ENCODE measurements at places on chromosomes 5 and 9.

- no peak for DNase-seq
Observed at GRCh38 chr5:173567548-173567947, 48.9 kb downstream of the BOD1 start.

DNA sequence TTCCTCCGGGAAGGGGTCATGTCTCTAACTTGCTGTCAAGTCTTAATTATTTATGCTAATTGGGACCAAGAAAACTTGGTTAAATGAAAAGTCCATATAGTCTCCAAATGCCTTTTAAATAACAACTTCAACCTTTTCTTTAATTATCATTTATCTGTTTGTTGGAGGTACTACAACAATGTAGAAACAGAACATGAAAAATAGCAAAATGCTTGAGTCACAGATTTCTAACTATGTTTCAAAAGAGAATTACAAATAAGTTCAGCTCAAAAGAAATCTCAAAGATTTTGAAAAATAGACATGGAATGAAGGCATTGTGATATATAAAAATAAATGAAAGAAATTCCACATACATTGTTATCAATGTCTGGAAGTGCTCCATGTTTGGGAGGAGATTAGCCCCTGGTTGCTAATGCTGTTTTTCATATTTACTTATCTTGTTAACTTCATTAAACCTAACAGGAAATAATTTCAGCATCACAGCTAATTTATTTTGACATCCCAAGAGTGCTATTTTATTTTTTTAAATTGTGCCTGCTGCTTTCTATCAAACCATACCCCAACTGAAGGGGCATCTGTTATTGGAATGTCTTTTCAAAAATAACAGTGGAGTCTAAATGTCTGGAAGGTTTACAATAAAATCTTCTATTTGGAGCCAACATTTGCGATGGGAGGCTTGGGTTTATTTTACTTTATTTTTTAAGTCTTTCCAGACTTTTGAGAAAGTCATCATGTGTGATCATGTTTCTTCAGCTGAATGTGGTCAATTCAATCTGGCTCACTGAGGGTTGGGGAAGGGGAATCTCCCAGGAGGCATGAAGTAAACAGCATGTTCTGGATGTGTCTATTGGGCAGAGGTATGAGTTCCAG, 53.1 kb upstream of the ANKRD55 start:
- no peak for DNase-seq

DNA sequence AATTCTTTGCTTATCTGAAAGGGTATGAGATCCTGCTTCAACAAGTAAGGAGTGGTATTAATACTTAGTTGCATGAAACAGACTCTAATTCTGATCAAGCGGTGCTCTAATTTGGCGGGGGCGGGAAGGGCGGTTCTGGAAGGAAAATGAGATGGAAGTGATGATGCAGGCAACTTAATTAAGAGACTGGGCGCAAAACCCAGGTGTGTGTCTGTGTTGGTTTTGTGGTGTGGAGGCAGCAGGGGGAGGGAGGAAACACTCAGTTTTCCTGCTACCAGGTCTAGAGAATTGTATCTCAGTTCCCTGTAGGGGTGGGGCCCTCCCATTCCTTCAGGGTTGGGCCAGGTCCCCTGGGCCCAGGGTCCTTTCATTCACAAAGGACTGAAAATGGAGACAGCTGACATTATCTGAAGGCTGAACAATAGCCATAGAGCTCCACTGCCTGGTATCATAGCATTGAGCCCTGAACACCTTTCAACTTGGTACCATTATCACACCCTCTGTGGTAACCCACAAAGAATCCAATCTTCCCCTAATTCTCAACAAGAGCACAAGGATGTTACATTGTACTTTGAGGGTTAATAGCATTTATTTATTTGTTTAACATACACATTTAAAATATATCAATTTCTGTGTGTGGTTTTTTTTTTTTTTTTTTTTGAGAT, 17.2 kb upstream of the C5orf47 start:
- DNase-seq: no peak

GRCh38 chr5:41893074-41893851, 10.9 kb upstream of the RIMOC1 start:
- no peak for DNase-seq

DNA sequence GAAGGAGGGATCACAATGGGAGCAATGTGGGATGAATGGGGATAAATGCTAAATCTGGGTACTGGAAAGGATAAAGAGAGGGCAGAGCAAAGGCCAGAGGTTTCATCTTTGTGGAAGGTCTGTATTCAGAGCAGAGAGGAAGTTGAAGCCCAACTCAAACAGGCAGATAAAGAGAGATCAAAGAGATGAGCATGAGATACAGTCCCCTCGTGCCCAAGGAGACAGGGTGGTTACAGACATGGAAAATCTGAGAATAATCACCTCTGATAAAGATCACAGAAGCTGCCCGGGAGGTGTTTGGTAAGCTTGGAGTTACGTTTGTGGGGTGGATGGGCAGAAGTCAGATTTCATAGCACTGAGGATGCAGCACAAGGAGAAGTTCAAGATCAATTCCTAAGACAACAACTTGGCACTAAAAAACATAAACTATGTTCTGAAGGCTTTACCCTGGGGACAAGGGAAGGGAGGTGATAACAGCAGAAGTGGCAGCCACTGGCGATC, 459 bp upstream of the ERAP2 start:
- DNase-seq: peak; percentile 21

GRCh38 chr5:17343675-17344074, 126.2 kb downstream of the BASP1 start:
- no peak for DNase-seq

DNA sequence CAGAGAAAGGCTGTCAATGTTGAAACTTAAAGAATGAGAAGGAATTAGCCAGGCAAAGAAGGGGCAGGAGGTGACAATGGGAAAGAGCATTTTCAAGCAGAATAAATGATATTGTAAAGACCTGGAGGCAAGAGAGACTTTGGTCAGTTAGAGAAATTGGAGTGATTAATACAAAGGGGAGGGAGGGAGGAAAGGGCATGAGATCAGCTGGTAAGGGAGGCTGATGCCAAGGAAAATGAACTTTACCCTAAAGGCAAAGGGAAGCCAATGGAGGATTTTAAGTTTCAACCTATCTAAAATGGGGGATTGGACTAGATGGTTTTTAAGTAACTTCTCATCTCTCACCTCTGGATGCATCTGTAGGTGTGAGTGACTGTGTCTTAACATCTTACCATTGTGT, 23.3 kb downstream of the C5 start:
- DNase-seq: no peak

GRCh38 chr5:145915970-145916638, 20.3 kb upstream of the SH3RF2 start:
- no peak for DNase-seq

GRCh38 chr5:39995990-39996389, 571.2 kb upstream of the DAB2 start:
- no peak for DNase-seq

DNA sequence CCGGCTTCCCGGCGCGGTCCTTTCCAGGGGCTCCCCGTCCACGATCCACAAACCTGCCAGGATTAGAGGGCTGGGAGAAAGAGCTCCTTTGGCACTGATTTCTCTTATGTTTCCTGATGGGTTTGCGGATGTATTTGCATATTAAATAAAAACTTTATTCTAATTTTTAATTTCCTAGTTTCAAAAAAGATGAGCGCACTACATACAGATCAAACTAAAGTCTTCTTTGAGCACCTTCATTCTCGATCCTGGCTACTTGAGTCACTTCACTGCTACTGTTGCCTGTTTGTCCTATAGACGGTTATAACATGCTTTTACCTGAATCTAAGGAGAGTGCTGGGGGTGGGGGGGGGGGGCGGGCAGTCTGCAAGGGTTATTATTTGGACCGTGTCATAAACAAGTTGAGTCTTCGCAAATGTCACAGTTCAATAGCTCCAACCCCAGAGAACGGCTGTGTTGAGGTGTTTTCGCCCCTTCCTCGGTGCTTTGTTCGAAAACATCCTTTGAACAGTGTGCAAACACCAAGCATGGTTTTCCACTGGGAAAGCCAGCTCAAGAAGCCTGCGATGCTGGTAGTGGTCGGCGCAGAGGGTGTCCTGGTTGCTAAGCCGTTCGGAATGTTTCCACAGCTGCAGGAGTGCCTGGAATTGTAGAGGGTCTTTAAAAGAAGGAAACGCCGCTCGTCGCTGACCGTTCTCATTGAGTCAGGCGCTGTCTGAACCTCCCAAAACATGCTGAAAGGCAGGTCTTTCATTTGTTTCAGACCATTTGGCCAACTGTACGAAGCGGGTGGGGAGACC, 1.1 kb upstream of the STK10 start:
- no peak for DNase-seq

GRCh38 chr9:136268318-136268717, 22.7 kb upstream of the QSOX2 start:
- no peak for DNase-seq

- no peak for DNase-seq
Observed at GRCh38 chr9:79667817-79668436, 96.2 kb downstream of the TLE4 start.

DNA sequence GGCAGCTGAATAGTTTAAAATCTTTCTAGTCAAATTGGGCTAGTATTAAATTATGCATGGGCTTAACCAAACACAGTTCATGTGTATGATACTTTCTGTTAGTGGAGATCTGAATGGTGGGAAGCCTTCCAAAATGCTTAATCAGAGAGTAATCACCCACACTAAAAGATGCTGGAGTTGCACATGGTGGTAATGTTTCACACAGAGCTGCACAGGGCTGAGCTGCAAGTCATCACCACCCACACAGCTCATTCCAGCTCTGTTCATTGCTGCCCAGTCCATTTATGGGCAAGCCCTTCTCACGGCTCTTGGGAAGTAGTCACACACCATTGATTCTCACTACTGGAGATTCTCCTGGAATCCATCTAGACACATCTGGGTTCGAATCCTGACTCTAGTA, 351.5 kb upstream of the KCNN2 start:
- DNase-seq: no peak

- DNase-seq: no peak
Observed at GRCh38 chr9:116264361-116264760, 110.8 kb downstream of the PAPPA start.

- DNase-seq: no peak
Observed at GRCh38 chr5:135715267-135716055, 119.0 kb upstream of the SLC25A48 start.

GRCh38 chr9:109101810-109102209, 17.9 kb downstream of the TMEM245 start:
- DNase-seq: peak; percentile 37

DNA sequence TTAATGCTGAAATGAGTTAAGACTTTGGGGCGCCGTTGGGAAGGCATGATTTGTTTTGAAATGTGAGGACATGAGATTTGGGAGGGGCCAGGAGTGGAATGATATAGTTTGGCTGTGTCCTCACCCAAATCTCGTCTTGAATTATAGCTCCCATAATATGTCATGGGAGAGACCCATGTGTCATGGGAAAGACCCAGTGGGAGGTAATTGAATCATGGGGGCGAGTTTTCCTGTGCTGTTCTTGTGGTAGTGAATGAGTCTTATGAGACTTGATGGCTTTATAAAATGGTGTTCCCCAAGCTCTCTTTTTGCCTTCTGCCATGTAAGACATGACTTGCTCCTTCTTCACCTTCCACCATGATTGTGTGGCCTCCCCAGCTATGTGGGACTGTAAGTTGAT, 5.1 kb downstream of the SLC25A48 start:
- no peak for DNase-seq

- DNase-seq: no peak
Observed at GRCh38 chr5:158560170-158560569, 539.5 kb downstream of the EBF1 start.

GRCh38 chr9:122042056-122042455, 51.1 kb downstream of the TTLL11 start:
- DNase-seq: no peak

DNA sequence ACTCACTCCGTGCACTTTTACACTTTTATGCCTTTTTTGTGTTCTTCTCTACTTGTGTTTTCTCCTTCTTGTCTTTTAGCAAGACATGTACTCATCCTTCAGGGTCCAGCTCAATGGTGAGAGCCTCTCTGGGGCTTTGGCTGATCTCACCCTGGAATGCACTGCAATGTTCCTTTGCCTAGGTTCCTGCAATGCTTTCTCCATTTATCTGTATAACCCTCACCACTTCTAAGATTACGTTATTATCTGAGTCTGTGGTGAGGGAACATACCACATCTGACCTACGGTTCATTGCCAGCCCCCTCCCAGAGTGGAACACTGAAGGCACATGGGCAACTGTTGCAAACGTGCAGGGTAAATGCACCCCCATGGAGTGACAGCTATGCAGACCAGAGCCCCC, 47.3 kb downstream of the KCNIP1 start:
- DNase-seq: no peak

GRCh38 chr5:156920861-156921431, 42.1 kb downstream of the TIMD4 start:
- DNase-seq: no peak

DNA sequence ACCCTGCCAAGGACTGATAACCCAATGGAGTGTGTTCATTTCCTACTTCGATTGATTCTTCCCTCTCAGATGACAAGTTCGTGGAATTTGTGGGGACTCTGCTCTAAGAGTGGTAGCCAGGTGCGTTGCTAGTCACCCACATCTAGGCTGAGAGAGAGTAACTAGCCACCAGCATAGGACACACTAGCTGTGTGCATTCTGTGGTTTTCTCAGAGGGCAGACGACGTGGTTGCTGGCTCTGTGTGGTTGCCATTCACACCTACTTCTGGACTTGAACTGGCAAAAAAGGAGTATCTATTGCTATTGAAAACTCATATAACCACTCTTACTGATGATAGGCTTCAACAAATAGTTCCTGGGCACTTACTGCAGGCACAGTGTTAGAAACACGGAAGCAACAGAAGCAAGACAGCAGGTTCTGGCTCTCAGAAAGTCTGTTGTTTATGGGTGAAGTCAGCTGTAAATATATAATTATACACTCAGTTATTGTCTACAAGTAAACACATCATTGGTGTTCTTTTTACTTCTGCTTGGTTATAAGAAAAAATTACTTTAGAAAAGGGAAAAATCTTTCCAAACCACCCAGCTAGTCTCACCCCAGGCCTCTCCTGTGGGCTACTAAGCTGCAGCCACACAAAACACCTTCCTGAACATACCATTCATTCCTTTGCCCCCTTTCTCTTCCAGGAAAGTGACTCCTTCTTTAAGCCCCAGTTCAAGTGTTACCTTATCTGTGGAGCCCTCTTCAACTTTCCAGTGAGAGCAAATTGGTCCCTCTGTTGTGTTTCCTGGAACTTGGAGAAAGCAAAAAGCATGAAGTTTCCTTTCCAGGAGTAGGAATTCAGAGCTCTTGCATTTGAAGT, 151.1 kb upstream of the HAPLN1 start:
- no peak for DNase-seq

DNA sequence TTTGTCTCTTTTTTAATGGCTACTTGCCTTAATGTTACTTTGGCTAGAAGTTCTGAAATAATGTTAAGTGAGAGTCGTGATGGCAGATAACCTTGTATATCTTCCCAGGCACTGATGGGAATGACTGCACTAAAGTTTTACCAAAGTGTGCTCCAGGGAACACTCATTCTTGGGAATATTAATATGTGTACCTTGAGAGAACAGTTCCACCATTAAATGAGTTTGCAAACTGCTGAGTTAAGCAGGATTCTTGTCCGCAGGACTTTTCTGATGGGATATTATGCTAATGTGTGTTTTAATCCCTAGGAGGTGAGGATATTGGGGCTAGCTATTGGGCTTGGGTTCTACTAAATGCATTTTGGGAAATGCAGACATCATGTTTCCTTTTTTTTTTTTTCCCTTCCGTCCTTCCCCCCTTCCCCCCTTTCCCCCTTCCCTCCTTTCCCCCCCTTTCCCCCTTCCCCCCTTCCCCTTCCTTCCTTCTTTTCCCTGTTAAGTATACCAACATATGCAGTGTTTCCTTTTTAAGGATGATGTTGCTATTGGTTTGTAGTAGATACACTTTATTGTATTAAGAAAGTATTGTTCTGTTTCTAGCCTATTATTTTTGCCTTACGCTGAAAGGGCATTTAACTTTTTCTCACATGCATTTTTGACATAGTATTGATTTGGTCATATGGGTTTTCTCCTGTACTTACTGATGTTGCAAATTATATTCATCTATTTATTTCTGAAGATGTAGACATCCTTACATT, 15.5 kb downstream of the ZBTB34 start:
- DNase-seq: no peak

All from activated T-cell treated with anti-CD3 and anti-CD28 coated beads, Interleukin-2, amount 50 U/mL, for 72 hours (primary cell).